Liver (tissue), 10 donors: ENCODE measurements at places on chromosomes 12 and 14. TPM values are rescaled to one million over a fixed set of nuclear protein-coding genes. Genes with fewer than 3 reads are reported as not detected.

GRCh38 chr12:123064885-123065619, 84.6 kb downstream of the ARL6IP4 start:
- peaks cover 74% of the 10 kb centered on the region for H3K4me1 ChIP-seq
- no peak overlapping the region for H3K4me3 ChIP-seq
- no peaks in the 10 kb centered on the region for H3K27me3 ChIP-seq
- peak overlapping the region; percentile 71 for H3K27ac ChIP-seq
- no peaks in the 10 kb centered on the region for H3K36me3 ChIP-seq

The FOXM1 gene
- total RNA-seq: 10.3 TPM

The PROX2 gene
- total RNA-seq: not detected

The NR4A1 gene
- total RNA-seq: 0.79 TPM

GRCh38 chr12:131402781-131403396, 308.0 kb upstream of the SFSWAP start:
- no peak for DNase-seq
- no peak overlapping the region for H3K4me3 ChIP-seq
- no peaks in the 10 kb centered on the region for H3K36me3 ChIP-seq
- H3K27me3 ChIP-seq: peaks cover under 1% of the 10 kb centered on the region
- no peak overlapping the region for H3K27ac ChIP-seq

DNA sequence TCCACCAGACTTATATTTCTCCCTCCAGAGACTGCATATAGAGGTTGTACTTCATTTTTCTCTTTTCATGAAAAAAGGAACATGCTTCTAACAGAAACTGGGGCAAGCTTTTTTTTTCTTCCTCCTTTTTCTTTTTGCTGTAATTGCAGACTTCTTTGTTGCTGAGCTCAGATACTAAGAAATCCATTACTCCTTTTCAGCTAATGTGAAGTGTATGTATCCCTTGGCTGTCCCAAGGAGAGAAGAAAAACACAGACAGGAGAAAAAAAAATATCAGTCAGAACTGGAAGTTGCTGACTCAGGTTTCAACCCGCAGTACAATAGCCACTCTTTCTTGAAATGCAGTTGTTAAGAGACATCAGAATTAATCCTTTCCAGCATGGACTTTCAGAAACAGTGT, 1248.4 kb downstream of the LRFN5 start:
- no peaks in the 10 kb centered on the region for H3K36me3 ChIP-seq
- no peaks in the 10 kb centered on the region for H3K4me1 ChIP-seq
- no peak for DNase-seq

GRCh38 chr14:79278286-79278797, 933.0 kb downstream of the DIO2 start:
- peaks cover 14% of the 10 kb centered on the region for H3K4me1 ChIP-seq
- no peaks in the 10 kb centered on the region for H3K36me3 ChIP-seq
- peaks cover 3% of the 10 kb centered on the region for H3K27me3 ChIP-seq
- no peak overlapping the region for H3K4me3 ChIP-seq
- no peak for DNase-seq
- H3K27ac ChIP-seq: no peak overlapping the region

The LGR5 gene
- total RNA-seq: 0.67 TPM

- no peaks in the 10 kb centered on the region for H3K4me1 ChIP-seq
- DNase-seq: no peak
- H3K36me3 ChIP-seq: no peaks in the 10 kb centered on the region
- H3K27ac ChIP-seq: no peak overlapping the region
- H3K4me3 ChIP-seq: no peak overlapping the region
- H3K27me3 ChIP-seq: no peaks in the 10 kb centered on the region
Measured at GRCh38 chr14:86961106-86961716, 1031.8 kb downstream of the GALC start.

GRCh38 chr12:113788020-113788856, 177.9 kb downstream of the RBM19 start:
- H3K27me3 ChIP-seq: no peaks in the 10 kb centered on the region
- H3K4me3 ChIP-seq: no peak overlapping the region
- H3K36me3 ChIP-seq: no peaks in the 10 kb centered on the region
- H3K4me1 ChIP-seq: no peaks in the 10 kb centered on the region
- no peak overlapping the region for H3K27ac ChIP-seq

The COPZ1 gene
- total RNA-seq: 87.7 TPM

DNA sequence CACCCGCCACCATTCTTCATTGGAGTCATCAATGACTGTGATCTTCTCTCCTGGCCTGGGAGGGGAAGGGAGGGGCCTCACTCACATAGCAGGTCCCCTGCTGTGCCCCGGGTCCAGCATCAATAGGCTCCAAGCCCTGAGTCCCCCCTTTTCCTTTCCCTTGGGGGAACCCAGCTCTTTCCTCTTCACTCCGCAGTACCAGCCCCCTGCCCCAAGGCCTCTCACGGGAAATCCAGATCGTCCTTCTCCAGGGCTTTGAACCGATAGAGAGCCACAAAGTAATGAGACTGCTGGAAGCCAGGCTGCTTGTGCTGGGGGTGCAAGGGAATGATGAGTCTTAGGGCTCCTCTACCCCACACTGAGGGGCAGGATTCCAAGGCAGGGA, 6.7 kb downstream of the STAC3 start:
- H3K27me3 ChIP-seq: no peaks in the 10 kb centered on the region
- no peak for DNase-seq
- peaks cover 38% of the 10 kb centered on the region for H3K4me1 ChIP-seq
- no peak overlapping the region for H3K27ac ChIP-seq
- no peak overlapping the region for H3K4me3 ChIP-seq
- no peaks in the 10 kb centered on the region for H3K36me3 ChIP-seq

DNA sequence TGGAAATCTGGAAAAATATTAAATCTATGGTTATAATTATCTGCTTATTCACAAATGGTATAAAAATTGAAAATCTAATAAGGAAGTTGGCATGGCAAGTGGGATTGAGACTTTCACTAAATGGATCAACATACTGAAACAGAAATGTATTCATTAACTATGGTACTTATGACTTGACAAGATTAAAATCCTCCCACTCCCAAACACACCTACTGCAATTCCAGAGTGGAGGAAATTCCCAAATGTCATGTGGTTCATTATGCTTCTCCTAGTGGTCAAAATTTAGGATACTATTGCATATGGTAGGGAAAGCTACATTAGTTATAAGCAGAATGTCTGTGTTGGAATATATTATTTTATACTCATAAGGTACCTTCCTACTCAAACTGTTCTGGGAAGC, 265.3 kb upstream of the PRICKLE1 start:
- no peaks in the 10 kb centered on the region for H3K36me3 ChIP-seq
- no peak overlapping the region for H3K27ac ChIP-seq
- no peaks in the 10 kb centered on the region for H3K27me3 ChIP-seq
- no peaks in the 10 kb centered on the region for H3K4me1 ChIP-seq

DNA sequence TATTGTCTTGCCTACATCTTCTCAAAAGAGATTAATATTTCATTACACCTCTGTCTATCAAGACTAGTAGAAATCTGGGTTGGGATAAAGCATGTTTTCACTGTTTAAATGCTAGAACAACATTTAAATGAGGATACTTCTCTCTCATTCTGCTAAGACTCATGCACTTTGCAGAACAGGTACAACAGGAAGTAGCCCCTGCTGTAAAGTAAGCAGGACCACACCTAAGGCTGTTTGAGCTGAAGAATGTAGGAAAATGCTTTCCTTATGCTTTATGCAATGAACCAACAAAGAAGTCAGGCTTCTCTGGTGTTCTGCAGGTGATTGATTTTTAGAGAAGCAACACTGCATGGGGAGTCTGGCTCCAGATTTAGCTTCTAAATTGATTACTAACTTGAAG, 89.4 kb downstream of the PAX9 start:
- no peak for DNase-seq
- H3K4me3 ChIP-seq: no peak overlapping the region
- H3K36me3 ChIP-seq: no peaks in the 10 kb centered on the region
- H3K4me1 ChIP-seq: no peaks in the 10 kb centered on the region

GRCh38 chr12:50788561-50788960, 24.7 kb downstream of the ATF1 start:
- H3K4me1 ChIP-seq: no peaks in the 10 kb centered on the region
- H3K27me3 ChIP-seq: no peaks in the 10 kb centered on the region
- H3K27ac ChIP-seq: no peak overlapping the region
- H3K4me3 ChIP-seq: no peak overlapping the region
- no peaks in the 10 kb centered on the region for H3K36me3 ChIP-seq

- H3K27me3 ChIP-seq: no peaks in the 10 kb centered on the region
- no peak for DNase-seq
- no peaks in the 10 kb centered on the region for H3K4me1 ChIP-seq
- no peak overlapping the region for H3K4me3 ChIP-seq
- H3K36me3 ChIP-seq: peaks cover 13% of the 10 kb centered on the region
Measured at GRCh38 chr14:92728759-92729364, 19.6 kb downstream of the LGMN start.

DNA sequence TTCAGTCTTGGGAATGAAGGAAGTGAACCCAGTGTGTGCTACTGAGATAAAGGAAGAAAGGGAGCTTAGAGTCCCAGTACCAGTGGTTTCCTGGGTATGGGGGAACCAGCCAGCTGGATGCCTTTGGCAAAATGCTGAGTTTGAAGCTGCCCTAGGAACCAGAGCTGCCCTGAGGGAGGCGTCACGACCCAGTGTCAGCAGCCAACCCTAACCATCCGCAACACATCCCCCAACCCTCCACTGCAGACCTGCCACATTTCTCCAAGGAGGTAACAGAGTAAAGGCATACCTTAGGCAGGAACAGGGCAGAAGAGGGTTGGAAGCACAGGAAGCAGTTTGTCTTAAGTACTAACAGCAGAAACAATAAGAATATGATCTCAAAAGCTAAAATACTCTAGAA, 28.6 kb downstream of the PRDM4 start:
- H3K27me3 ChIP-seq: no peaks in the 10 kb centered on the region
- H3K27ac ChIP-seq: no peak overlapping the region
- peaks cover 24% of the 10 kb centered on the region for H3K36me3 ChIP-seq
- no peaks in the 10 kb centered on the region for H3K4me1 ChIP-seq
- H3K4me3 ChIP-seq: no peak overlapping the region
- no peak for DNase-seq

- H3K27ac ChIP-seq: no peak overlapping the region
- no peaks in the 10 kb centered on the region for H3K4me1 ChIP-seq
- H3K27me3 ChIP-seq: no peaks in the 10 kb centered on the region
- no peaks in the 10 kb centered on the region for H3K36me3 ChIP-seq
- H3K4me3 ChIP-seq: no peak overlapping the region
- no peak for DNase-seq
Measured at GRCh38 chr12:113818283-113818682, 147.8 kb downstream of the RBM19 start.

DNA sequence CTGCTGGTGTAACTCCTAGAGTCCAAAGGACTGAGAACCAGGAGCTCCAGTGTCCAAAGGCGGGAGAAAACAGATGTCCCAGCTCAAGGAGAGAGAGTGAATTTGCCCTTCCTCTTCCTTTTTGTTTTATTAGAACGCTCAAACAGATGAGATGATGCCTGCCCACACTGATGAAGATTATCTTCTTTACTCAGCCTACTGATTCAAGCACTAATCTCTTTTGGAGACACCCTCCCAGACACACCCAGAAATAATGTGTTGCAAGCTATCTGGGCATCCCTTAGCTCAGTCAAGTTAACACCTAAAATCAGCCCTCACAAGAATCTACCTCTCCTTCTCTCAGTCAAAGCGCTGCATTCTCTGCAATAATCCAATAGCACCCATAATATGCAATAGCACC, 78.2 kb upstream of the BCL2L14 start:
- no peaks in the 10 kb centered on the region for H3K4me1 ChIP-seq
- no peaks in the 10 kb centered on the region for H3K36me3 ChIP-seq
